Thoracic aorta (tissue), 2 donors: ENCODE measurements at places on chromosomes 13 and 19.
A peak's percentile ranks its signal among the peaks of the same experiment; 100 is the strongest.

DNA sequence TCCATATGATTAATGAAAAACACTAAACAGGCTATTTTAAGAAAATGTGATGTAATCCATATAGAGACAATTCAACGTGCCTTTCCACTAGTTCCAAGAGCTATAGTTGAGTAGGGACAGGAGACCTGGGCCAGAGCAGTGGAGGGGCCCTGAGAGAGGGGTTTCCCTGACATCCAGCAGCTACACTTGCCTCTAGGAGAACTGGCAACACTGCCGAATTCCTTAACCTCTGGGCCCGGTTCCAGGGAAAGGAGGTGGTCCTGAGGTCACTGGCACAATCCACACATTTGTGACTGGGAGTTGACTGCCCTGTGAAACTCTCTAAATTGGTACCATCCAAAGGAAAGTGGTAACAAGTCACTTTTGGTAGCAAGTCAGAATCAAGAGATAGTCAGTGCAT, 264.4 kb downstream of the DCLK1 start:
- DNase-seq: no peak

DNA sequence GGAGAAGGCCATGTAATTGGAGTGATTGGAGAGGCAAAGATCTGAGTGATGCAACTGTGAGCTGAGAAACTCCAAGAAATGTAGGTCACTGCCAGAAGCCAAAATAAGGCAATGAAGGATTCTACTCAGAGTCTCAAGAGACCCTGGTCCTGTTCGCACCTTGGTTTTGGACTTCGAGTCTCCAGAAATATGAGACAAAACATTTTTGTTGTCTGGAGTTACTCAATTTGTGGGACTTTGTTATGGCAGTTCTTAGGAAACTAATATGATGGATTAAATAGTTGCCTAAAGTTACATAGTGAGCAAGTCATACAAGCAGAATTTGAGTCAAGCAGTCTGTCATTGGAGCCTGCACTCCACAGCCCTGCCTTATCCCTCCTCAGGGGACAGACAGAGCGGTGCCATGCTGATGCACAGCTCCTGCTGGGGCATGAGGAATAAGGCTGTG, 104.2 kb downstream of the ITGBL1 start:
- no peak for DNase-seq

DNA sequence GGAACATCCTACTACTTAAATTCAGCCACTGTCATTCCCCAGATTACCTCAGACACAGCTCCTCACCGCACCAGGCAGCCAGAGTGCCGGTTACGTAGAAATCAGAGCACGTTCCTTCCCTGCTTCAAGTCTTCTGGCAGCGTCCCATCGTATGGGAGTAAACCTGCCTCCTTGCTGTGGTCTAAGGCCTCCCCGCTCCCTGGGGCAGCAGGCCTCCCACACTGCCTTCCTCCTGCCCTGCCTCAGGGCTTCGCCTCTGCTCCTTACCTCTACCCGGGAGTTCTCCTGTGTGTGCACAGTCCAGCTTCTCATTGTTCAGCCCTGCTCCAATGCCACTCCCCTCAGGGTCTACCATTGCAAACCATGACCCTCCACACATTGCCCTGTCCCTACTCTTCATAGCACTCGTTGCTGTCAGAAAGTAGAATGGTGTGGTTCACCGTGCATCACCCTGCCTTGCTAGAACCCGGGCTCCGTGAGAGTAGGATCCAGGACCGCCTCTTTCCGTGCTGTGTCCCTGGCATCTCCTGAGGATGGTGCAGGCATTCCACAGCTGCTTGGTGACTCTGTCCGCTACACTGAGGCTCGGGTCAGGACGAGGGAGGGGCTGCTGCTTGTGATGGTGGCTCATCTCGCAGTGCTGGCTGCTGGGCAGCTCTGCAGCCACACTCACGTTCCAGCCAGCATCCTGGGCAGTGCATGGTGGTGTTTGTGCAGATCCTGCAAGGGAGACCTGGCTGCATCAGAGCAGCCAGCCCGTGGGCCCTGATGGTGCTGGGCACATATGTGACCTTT, 6.9 kb downstream of the POP4 start:
- no peak for DNase-seq

DNA sequence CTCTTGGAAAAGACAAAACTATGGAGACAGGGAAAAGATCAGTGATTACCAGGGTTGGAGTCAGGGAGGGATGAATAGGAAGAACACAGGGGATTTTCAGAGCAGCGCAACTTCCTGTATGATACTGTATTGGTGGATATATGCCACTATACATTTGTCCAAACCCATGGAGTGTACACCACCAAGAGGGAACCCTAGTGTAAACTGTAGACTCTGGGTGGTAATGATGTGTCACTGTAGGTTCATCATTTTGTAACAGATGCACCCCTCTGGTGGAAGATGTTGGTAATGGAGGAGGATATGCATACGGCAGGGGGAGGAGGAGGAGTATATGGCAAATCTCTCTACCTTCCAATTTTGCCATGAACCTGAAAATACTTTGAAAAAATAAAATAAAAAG, 68.1 kb downstream of the UFM1 start:
- no peak for DNase-seq

GRCh38 chr13:75643693-75644092, 7.6 kb downstream of the LMO7 start:
- DNase-seq: no peak

GRCh38 chr19:44731081-44731480, 17.4 kb upstream of the BCL3 start:
- DNase-seq: no peak

GRCh38 chr19:35253316-35254286, 4.8 kb downstream of the LSR start:
- no peak for DNase-seq

GRCh38 chr13:51130348-51130747, 19.3 kb upstream of the C13orf42 start:
- DNase-seq: no peak

- no peak for DNase-seq
Measured at GRCh38 chr19:30564551-30565011, 192.4 kb downstream of the ZNF536 start.

GRCh38 chr13:77026255-77026860, 601 bp downstream of the FBXL3 start:
- DNase-seq: peak; percentile 61

DNA sequence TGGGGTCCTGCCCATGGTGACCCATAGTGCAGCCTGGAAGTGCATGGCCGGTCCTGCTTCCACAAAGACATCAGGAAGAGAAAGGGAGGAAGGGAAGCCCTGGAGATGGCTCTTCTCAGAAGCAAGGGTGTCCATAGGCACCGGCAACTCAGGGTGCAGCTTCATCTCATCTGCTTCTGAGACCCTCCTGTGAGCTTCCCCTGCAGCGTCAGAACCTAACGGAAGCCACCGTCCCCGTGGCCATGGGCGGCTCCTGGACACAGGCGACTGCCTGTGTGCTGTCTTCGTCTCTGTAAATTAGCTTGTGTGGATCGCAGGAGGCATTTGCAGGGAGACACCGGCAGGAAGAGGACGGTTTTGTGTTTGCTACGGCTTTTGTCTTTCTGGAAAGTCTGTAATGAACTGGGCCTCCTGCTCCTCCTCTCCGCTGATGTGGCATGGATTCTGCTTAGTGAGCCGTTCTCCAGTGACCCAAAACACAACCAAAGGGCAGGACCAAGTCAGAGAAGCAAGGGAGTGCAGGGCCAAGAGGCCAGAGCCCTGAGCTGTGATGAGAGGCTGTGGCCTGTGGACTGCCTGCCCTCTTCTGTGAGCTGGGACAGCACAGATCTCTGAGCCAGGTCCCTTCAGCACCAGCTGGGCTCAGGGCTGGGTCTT, 2.5 kb downstream of the ATP4B start:
- DNase-seq: no peak

GRCh38 chr19:12763100-12763499, 11.5 kb downstream of the BEST2 start:
- no peak for DNase-seq

- no peak for DNase-seq
Measured at GRCh38 chr13:106550570-106551135, 15.2 kb upstream of the EFNB2 start.

- no peak for DNase-seq
Measured at GRCh38 chr13:99203601-99204579, 3.2 kb downstream of the UBAC2 start.

GRCh38 chr13:66663711-66664110, 566.4 kb downstream of the PCDH9 start:
- DNase-seq: no peak

GRCh38 chr13:50376895-50377575, 361.8 kb downstream of the KCNRG start:
- no peak for DNase-seq
